Tongue (tissue), 3 donors: ENCODE measurements at places on chromosomes 6 and 20.
A peak's percentile ranks its signal among the peaks of the same experiment; 100 is the strongest.

- DNase-seq = no peak
Measured at GRCh38 chr20:39259808-39260207, 297.7 kb downstream of the DHX35 start.

- DNase-seq = peak; percentile 89
Measured at GRCh38 chr20:58596750-58597248, 54.3 kb upstream of the STX16 start.

DNA sequence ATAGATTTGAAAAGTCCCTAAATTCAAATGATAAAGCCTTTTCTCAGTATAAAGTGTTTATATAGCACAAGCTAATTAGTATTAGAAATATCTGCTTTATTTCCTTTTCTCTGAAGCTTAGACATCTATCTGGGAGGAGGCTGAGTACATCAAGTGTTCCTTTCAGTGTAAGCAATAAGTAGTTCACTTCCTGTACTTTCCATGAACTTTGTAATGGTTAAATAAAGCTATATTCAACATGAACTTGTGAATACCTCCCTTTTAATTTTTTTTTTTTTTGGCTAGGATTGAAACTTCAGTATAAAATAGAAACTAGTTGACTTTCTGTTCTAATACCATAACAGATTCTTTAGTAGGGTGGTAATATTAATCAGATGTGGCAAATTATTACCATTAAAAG, 190.9 kb downstream of the CENPW start:
- no peak for DNase-seq

DNA sequence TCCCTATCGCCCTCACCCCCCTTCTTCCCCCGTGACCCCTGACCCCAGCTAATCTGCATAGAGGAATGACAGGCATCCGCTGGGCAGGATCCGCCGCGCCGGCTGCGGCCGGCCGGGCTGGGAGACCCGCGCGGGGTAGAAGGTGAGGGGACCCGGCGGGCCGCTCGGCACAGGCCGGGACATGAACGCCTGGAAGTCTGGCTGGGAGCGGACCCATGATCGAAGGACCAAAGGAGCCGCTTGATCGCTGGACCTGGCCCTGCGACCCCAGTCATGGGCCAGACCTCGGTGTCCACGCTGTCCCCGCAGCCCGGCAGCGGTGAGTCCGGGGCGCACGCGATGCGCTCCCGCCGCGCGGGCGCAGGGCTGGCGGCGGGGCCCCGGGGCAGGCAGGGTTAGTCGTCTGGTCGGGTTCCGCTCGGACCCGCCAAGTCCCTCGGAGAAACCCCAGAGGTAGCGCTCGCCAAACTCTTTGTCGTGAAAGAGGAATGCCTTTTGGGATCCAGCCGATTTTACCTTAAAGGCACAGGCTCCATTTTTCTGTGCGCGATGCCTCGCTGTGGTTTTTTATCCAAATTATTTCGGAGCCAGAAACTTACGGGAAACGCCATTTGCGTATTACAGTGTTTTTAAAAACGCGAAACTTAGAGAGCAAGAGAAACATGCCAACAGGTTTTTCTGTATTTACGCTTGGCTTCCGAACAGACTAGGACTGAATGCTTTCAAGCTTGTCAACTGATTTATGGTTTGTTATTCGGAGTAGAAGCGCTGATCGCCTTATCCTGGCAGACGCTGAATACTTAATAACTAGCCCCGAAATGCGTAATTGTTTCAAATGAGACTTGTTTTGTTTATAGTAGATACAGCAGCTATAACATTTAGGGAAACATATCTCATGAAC, at the start of gene PHACTR2:
Gene PHACTR2, plus strand, starts transcription at position 75 of the 901 bp plus-strand sequence. Its CDS starts 199 bp downstream, at position 274.
- peak; percentile 94 for DNase-seq

DNA sequence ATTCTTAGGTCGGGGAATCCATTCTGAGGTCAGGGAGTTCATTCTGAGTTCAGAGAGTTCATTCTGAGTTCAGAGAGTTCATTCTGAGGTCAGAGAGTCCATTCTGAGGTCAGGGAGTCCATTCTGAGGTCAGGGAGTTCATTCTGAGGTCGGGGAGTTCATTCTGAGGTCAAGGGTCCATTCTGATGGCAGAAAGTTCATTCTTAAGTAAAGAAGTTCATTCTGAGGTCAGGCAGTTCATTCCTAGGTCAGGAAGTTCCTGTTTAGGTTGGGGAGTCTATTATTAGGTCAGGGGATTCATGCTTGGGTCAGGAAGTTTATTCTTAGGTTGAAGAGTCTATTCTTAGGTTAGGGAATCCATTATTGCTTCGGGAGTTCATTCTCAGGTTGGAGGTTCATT, 16.5 kb upstream of the NXT1 start:
- DNase-seq = no peak

GRCh38 chr6:85081102-85081501, 316.7 kb upstream of the TBX18 start:
- DNase-seq = peak; percentile 13

DNA sequence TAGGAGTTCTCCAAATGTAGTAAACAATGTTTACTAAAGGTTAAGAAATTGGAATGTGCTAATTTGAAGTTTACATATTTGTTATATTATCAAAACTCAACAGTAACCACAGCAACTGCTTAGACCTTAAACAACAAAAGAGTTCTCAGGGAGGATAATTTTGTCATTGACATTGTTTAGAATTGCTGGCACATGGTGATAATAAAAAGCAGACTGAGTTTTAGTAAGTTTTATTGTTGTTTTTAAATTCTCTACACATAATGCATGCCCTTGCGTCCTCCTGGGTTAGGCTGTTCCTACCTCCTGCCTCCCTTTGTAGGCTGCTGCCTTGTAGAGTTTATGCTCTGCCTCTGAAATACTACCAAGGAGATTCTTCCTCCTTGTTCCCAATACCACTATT, 28.7 kb downstream of the LAMA4 start:
- no peak for DNase-seq

DNA sequence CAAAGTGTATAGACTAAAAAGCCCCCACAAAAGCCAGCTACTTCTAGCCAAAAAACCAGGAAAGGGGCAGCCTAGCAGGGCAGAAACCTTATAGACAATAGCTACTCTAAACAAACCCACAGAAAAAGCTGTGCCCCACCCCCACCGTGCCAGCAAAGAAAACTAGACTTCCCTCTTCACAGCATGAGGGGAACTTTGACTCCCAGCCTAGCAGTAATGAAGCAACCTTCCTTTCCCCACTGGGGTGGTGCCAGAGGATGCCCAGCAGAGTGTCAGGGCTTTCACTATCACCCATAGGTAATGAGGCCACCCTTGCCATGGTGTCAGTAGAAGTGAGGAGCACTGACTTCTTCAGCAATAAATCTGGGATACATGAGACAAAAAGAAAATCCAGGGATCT, 99.0 kb upstream of the LGSN start:
- DNase-seq = no peak
